PC-9 (cell line): ENCODE measurements at places on chromosomes 16 and 17. TPM values are rescaled to one million over a fixed set of nuclear protein-coding genes. Genes with fewer than 3 reads are reported as not detected.

BCO1 gene
- total RNA-seq: 1.4 and 1.5 TPM in 2 replicates

MMP2 gene
- 0.50 and 1.6 TPM in 2 replicates for total RNA-seq

GRCh38 chr16:10760858-10761257 lies 17.2 kb downstream of the NUBP1 start:
- no peak for DNase-seq
- no peak overlapping the region for H3K27ac ChIP-seq
- no peak overlapping the region for H3K4me3 ChIP-seq
- H3K4me1 ChIP-seq: no peaks in the 10 kb centered on the region
- no peaks in the 10 kb centered on the region for H3K27me3 ChIP-seq
- H3K36me3 ChIP-seq: no peaks in the 10 kb centered on the region

DNA sequence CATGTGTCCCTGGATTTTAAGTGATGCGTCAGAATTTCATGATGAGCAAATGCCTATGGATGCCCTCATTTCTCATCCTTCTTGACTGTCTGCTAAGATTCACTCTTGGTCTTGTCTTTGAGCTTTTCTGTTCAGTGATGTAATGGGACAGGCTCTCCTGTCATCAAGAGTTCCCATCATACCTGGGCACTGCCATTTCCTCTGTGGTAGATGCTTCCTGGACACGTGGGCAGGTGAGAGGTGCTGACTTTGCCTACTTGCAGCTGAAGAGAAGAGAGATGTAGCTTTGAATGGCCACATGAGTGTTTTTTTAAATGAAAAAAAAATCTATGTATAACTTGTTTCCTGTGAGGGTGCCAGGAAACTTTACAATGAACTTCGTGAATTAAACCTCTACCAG lies 557.7 kb downstream of the MAF start:
- H3K4me3 ChIP-seq: no peak overlapping the region
- no peak overlapping the region for H3K27ac ChIP-seq
- H3K36me3 ChIP-seq: no peaks in the 10 kb centered on the region

DNA sequence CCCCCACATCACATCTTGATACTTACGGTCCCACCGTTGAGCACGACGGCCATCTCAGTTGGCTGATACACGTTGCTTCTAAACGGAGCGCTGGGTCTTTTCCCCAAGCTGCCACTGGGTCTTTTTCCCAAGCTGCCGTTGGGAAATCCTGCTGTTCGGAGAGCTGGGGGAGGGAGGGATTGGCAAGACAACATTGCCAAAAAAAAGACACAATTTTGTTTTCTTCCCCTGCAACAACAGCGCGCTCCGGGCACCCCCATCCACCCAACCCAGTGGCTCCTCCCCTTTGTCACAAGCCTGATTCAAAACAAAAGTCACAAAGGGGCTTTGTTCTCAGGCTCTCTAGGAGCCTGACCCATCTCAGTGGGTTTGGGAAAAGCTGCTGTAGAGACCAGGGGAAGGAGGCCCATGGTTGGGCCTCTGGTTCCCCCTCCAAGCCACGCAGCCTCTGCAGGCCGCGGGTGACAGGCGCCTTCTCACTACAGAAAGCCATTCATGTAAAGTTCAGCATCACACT lies 22.8 kb downstream of the GPRC5B start:
- no peak overlapping the region for H3K27ac ChIP-seq
- no peak overlapping the region for H3K4me3 ChIP-seq
- H3K36me3 ChIP-seq: no peaks in the 10 kb centered on the region
- no peaks in the 10 kb centered on the region for H3K4me1 ChIP-seq
- H3K27me3 ChIP-seq: no peaks in the 10 kb centered on the region
